ENCODE measurements at places on chromosomes 6 and 20.
A peak's percentile ranks its signal among the peaks of the same experiment; 100 is the strongest.

DNA sequence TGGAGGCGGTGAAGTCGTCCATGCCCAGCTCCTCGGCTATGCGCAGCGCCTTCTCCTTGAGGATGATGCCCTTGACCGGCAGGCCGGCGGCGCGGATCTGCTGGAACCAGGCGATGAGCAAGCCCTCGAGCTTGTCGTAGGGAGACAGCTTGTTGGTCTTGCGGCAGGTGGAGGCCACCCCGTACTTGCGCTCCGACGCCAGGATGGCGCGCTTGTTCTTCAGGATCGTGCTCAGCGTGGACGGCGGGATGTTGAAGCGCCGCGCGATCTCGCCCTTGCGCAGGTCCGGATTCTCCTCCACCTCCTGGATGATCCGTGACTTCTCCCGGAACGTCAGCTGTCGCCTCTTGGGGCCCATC, 435 bp downstream of the CENPB start:
- no peak for DNase-seq

DNA sequence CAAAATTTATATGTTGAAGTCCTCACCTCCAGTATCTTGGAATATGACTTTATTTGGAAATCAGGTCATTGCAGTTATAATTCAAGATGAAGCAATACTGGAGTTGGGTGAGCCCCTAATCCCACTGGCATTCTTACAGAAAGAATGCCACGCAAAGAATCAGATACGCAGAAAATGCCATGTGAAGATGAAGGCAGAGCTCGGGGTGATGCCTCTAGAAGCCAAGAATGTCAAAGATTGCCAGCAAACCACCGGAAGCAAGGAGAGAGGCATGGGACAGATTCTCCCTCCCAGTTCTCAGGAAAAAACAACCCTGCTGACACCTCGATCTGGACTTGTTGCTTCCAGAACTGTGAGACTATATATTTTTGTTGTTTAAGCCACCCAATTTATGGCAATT, 273.4 kb upstream of the CITED2 start:
- no peak for DNase-seq

GRCh38 chr6:125859727-125860126, 69.0 kb downstream of the NCOA7 start:
- DNase-seq: no peak

- DNase-seq: no peak
Measured at GRCh38 chr6:11535801-11536230, 1.7 kb upstream of the TMEM170B start.

- DNase-seq: peak; percentile 71
Measured at GRCh38 chr6:127120787-127121636, 2.5 kb downstream of the RSPO3 start.

DNA sequence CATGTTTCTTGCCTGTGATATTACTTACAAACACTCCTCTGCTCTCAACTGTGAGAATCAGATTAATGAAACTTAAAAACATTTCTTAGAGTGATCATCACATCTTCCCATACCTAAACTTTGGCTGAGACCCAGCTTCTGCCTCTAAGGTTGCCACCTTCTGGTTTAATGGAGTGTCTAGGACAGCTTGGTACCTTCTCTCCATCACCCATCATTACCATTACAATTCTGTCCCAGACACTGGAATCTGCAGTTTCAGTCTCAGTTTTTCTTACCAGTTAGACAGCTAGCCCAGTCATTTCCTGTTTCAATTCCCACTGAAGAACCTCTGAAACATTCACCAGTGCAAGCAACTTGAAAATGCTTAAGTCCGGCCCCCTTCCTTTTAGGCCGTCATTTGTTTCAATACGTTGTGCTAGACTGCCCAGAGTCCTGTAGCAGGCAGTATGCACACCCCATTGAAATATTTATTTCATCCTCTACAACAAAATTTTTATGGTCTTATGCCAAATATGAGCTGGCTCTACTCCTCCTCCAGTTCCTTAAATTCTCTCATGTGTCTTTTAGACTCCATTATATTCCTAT, 107.0 kb upstream of the FOXO3 start:
- DNase-seq: no peak

DNA sequence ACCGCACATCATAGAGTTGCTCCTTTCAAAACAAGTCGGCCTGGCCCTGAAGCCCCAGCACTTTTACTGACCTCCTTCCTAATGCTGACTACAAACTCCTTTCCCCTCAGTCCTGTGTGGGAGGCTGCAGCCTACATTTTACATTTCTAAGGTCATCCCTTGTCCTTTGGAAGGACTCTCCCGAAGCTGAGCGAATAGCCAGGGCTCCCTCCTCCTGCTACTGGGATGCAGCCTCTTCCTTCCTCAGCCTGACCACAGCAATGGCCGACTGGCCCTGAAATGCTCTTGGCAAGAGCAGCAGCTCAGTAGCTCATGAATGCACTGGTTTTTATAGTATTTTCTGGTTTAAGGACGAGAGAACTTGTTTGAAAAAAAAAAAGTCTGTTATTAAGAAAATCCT, 679 bp downstream of the ADGRF5 start:
- no peak for DNase-seq

DNA sequence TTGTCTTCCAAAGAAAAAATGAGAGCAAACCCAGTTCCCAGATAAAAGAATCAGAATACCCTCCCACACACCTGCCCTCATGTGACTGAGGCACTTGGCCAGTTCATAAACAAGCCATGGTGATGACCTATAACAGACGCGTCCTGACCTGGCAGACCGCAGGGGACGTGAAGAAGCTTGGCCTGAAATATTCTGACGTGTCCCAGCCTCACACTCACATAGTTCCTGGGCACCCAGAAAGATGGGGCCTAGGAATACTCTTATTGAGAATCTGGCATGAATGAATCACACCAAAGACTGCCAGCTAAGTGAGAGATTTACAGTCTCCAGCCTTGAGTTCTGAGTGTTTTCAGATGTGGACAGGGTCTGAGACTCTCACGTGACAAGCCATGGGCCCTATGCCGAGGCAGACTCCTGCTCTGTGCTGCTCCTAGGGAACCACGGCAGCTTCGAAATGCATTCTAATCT, 17.2 kb upstream of the MAP3K4 start:
- no peak for DNase-seq

GRCh38 chr6:167405778-167406532, 81.1 kb downstream of the TTLL2 start:
- no peak for DNase-seq

DNA sequence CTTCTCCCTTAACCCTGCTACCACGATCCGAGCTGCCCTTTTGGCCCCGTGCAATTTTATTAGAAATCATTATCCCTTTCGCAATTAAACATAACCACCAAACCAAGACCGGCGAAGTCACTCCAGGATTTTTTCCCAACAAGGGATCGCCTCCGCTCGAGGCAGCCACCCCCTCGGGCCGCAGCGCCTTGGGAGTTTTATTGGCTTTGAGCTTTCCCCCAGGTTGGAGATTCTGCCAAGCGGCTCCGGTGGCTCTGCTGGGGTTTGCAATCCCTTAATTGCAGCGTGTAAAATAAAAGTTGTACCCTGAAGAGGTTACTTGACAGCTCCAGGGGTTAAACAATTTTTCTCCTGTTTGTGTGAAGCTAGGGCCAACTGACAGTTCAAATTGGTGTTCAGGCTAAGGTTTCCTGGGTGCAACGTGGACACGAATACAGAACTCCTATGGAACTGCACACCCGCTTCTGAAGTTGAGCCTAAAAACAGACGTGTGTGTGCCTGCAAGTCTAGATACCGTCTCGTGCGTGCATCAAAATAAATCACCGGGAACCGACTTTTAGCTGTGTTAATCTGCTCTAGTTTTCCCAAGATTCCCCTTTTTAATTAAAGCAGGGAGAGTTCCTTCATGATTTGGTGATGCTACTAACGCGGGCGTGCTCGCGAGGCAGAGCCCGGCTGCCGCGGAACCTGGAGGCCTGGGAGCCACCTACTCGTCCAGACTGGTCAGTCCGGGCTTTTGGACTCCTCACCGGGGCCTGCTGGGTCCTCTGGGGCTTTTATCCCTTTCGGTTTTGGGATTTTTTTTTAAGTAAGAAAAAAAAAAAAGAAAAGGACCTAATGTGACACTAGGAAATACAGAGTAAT, 975 bp upstream of the TFAP2A start:
- DNase-seq: no peak

DNA sequence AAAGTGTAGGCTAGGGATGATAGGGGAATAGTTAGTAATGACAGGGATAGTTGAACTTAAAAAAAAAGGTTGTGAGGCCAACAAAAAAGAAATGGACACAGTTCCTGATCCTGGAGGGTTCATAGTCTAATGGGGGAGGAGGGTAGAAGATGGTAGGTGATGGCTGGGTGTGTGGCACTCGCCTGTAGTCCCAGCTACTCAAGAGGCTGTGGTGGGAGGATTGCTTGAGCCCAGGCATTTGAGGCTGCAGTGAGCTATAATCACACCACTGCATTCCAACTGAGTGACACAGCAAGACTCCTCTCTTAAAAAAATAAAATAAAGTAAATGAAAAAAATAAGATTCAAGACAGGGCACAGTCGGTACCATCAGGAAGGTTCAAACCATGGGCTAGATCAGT, 2.4 kb upstream of the MICB start:
- no peak for DNase-seq

- DNase-seq: no peak
Measured at GRCh38 chr6:162090734-162091133, 636.8 kb downstream of the PRKN start.

DNA sequence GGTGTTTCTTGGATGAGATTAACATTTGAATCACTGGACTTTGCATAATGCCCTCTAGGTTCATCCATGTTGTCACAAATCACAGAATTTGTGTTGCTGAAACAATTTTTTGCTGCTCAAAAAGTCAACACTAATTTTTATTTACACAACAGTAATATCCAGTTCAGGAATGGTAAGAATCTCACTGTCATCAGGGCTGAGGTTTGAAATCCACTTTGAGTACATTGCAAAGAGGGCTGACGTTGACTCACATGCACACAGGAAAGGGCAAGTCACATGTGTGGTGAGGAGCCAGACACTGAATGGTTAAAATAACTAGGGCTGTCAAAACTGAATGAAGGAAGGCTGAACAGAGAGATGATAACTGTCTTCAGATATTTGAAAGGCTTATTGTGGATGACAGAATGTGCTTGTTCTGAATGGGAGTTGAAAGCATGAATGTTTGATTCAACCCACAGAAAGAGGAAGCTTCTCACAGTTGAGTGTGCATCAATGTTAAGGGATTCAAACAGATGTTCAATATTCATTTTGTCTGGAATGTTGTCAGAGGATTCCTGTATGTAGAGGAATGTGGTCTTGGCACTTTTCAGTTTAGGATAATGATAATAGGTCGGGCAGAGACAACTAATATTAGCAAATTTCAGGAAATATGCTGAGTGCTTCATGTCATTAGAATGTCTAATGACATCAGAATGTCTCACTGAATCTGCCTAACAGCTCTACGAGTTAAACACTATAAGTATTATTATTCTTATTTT, 3.6 kb upstream of the ADGRG6 start:
- DNase-seq: no peak

DNA sequence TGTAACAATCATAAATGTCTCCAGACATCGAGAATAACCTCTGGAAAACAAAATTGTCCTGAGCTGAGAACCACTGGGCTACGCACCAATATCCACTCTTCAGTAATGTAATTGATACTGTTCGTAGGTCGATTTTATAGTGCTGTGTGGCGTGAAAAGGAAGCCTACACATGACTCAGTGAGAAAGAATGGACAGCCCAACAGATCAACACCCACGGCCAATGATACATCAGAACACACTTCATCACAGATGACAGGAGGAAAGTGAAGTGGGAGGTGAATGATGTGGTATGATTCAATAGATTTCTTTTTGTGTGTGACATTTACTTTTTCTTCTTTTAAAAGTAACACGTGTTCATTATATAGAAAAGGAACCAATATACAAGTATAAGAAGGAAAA, 93.5 kb downstream of the RPS12 start:
- no peak for DNase-seq

- DNase-seq: no peak
Measured at GRCh38 chr6:39669973-39670342, 55.2 kb downstream of the KIF6 start.

DNA sequence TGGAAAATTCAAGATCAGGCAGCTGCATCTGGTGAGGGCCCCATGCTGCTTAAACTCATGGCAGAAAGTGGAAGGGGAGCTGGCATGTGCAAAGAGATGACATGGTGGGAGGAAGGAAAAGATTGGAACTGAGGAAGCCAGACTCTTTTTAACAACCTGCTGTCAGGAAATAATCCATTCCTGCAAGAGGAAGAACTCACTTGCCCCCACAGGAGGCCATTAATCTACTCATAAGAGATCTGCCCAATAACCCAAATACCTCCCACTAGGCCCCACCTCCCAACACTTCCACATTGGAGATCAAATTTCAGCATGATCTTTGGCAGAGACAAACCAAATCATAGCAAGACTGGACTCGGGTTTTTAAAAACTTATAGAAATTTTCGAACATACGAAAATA, 200.5 kb upstream of the KCNQ5 start:
- no peak for DNase-seq

GRCh38 chr20:60087563-60088105, 129.4 kb downstream of the CDH26 start:
- DNase-seq: no peak

GRCh38 chr6:162727322-162728182, at the start of the genes PACRG and PRKN:
TSS of gene PACRG (plus strand) at chr6:162727974.
TSS of gene PRKN (minus strand) at chr6:162727766.
- DNase-seq: peak; percentile 94

- DNase-seq: no peak
Measured at GRCh38 chr6:106496823-106497222, 132.5 kb downstream of the RTN4IP1 start.

GRCh38 chr6:123777563-123777962, 26.1 kb upstream of the NKAIN2 start:
- no peak for DNase-seq

GRCh38 chr20:57678340-57678739, 31.5 kb downstream of the PMEPA1 start:
- DNase-seq: no peak

- no peak for DNase-seq
Measured at GRCh38 chr6:143700684-143701348, 23.1 kb downstream of the PHACTR2 start.

- DNase-seq: no peak
Measured at GRCh38 chr20:47741669-47742608, 43.3 kb downstream of the SULF2 start.

DNA sequence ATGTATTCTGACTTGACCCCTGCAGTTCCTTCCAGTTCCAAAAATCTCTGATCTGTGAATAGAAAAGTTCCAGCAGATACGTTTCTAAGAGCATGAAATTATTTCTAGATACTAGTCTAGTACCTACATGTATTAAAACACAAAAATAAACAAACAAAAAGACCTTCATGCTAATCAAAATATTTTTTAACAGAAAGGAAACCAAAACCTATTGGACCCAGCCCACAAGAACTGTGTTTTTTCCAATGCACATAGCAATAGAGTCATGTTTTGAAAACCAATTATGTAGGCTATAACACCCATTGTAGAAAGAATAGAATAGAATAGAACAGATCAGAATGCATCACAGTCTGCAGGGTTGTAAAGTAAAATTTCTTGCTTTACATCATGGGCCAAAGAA, 158.6 kb upstream of the TNFAIP3 start:
- DNase-seq: no peak

DNA sequence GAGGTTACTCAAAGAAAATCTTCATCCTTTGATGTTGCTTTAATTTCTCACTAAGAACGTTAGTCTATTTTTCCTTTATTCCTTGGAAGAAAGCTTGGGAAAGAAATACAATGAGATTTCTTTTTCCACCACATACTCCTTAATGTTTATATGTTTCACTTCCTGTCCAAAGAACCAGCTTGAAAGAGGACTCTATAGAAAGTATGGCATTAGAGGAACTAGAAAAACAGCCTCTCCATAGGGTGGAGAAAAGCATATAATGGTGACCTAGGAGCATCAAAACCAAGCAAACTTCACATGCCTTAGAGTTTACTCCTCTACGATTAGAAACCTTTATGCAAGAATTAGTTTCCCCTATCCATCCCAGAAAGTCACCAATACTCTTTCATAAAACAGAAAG, 131.1 kb downstream of the OPRM1 start:
- no peak for DNase-seq
